ENCODE measurements at places on chromosomes 2 and 18.

- no peak for DNase-seq
Measured at GRCh38 chr2:8437228-8437948, 244.5 kb upstream of the ID2 start.

DNA sequence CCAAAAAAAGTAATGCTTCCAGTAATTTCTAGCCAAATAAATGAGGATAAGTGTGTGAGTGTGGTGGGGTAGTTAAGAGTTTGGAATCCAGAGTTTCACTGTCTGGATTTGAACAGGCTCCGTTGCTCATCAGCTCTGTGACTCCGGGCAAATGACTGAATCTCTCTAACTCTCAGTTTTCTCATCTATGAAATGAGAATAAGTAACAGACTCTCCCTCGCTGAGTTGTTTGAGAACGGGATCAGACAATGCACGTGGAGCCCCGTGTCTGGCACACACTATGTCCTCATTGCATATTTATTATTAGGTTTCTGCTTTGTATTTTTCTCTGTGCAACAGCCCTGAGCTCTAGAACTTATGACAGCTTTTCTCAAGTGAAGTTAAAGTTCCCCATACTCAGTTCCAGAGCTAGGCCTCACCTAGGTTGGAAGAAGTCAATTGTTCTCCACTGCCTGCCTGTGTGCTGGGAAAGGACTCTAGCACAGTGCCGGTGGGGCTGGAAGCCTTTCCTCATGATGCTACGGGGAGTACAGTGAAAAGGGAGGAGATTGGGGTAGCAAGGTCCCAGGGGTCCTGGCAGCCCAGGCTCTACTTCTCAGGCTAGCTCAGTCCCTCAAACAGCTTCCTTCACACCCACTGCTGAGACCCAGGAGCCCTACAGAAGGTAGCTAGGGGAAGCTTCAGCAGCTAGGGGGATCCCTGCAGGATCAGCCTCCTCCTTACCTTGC lies 1.7 kb upstream of the ICOS start:
- DNase-seq: no peak

- no peak for DNase-seq
Measured at GRCh38 chr18:3163968-3164367, 55.8 kb downstream of the MYOM1 start.

GRCh38 chr2:218186355-218186766 lies 19.6 kb upstream of the CXCR1 start:
- peak; percentile 40 for DNase-seq

- DNase-seq: no peak
Measured at GRCh38 chr2:97792416-97792815, 79.0 kb downstream of the ZAP70 start.

- DNase-seq: no peak
Measured at GRCh38 chr2:175030380-175031271, 25.4 kb upstream of the CHN1 start.

- no peak for DNase-seq
Measured at GRCh38 chr2:236941551-236941950, 144.1 kb upstream of the COPS8 start.

- DNase-seq: no peak
Measured at GRCh38 chr2:101124643-101125366, 26.4 kb downstream of the TBC1D8 start.

GRCh38 chr2:223865907-223866508 lies 28.6 kb upstream of the AP1S3 start:
- no peak for DNase-seq

All from CMK (cell line).